ENCODE measurements at places on chromosomes 4 and X.

DNA sequence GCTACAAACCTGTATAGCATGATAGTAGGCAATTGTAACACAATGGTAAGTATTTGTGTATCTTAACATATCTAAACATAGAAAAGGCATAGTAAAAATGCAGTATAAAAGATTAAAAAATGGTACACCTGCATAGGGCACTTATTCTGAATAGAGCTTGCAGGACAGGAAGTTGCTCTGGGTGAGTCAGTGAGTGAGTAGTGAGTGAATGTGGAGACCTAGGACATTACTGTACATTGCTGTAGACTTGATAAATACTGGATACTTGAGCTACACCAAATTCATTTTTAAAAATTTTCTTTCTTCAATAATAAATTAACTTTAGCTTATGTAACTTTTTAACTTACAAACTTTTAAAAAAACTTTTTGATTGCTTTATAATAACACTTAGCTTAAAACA is 68.2 kb upstream of the MAML3 start:
- no peak for DNase-seq

GRCh38 chr4:166169111-166169510 is 296.1 kb downstream of the TLL1 start:
- DNase-seq = no peak

DNA sequence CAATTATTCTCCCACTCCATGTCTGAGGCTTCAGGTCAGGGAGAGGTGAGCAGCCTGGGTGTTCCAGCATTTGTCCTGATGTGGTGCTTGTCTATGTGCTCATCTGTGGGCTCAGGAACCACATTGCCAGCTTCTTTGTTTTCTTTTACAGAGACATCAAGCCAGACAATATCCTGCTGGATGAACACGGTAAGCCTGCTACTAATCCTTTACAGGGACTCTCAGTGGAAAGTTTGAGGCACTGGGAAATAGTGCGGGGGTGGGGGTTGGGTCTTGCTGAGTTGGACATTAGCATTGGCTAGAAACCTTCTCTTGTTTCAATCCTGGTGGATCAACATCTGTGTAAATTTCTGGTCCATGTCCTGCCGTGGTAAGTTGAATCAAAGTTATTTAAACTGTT is 310.3 kb downstream of the EVC2 start:
- no peak for DNase-seq

DNA sequence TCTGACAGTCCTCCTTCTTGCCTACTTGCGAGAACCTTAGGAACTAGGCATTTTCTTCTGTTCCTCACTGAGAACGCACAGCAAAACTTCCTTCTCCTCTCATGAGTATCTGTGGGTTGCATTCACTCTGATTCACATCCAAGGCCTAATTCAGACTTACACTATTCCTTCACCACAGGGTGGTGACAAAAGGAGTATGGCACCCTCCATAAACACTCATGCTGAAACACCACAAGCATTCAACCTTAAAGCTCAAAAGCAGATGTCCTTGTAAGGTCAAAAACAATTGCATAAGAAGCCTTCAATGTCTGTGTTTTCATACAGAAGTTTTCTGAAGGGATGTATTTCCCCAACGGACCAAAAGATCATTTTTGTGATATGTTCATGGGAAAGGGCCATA is 147.3 kb downstream of the CORIN start:
- no peak for DNase-seq

DNA sequence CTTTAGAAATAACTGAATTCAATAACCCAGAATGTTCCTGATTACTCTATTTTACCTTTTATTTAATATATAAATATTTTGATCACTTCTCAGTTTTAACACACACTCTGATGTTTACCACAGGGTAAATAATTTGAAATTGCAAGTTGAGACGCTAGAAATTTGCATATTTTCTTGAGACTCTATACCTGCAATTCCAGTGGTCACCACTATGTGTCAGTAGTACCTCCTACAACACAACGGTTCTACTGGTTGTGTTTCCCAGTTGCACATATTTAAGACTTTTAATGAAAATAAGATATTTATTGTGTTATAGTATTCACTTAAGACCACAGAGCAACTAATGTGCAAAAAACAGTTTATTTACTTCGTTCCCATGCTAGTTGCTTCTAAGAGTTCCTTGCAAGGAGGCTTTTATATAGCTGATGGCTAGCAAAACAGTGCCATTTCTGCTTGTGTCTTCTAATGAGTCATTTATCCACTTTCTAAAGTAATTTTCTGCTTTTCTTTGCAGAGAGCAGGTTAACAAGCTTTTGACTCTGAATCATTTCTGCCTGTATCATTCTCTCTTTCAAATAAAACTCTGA is 98.9 kb upstream of the PDLIM3 start:
- DNase-seq = no peak

DNA sequence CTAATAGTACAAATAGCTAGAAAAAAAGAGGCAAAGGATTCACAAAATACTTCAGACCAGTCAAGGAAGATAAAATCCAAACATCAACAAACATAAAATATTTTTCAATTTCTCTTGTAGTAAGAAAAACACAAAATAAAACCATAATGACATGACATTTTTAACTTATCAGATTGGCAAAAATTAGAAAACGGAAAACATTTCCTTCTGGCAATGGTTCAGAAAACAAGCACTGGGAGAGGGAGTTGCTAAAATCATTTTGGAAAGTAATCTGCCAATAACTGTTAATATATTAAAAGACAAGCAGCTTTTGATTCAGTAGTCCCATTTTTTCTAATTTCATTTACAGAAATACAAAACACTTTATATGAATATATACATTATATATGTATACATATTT is 26.1 kb downstream of the TKTL2 start:
- no peak for DNase-seq

DNA sequence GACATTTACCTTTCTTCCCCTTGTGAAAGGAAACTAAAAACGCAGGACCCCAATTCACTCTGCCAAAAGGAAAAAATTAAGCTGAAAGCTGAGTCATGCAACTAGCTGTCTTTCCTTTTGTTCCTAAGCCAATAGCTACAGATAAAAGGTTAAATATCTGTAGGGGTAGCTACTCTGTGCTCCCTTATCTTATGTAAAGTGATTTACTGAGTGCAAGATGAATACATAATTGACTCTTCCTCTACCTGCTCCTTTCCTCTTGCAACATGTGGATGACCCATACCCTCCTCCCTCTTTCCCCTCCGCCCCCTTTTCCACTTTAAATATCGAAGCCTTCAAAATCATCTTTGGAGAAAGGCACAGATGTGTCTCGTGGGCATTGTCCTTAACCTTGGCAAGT is 68.0 kb upstream of the ZNF157 start:
- no peak for DNase-seq

DNA sequence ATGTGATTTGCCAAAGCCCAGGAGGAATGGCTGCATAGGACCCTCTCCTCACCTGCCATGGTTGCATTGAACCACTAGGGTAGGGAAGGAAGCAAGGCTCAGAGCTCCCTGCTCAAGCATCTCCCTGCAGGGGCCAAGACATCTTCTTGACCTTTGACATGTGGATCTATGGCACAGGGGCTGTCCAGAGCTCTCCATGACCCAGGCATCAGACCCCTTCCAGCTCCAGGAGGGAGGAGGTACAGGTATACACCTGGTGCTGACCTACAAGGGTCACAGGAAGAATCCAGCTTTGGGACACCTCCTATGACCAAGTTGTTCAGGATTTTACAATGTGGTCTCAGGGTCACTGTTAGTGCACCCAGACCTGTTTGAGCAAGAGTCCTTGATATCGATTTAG is 23.2 kb upstream of the ASMTL start:
- DNase-seq = no peak

DNA sequence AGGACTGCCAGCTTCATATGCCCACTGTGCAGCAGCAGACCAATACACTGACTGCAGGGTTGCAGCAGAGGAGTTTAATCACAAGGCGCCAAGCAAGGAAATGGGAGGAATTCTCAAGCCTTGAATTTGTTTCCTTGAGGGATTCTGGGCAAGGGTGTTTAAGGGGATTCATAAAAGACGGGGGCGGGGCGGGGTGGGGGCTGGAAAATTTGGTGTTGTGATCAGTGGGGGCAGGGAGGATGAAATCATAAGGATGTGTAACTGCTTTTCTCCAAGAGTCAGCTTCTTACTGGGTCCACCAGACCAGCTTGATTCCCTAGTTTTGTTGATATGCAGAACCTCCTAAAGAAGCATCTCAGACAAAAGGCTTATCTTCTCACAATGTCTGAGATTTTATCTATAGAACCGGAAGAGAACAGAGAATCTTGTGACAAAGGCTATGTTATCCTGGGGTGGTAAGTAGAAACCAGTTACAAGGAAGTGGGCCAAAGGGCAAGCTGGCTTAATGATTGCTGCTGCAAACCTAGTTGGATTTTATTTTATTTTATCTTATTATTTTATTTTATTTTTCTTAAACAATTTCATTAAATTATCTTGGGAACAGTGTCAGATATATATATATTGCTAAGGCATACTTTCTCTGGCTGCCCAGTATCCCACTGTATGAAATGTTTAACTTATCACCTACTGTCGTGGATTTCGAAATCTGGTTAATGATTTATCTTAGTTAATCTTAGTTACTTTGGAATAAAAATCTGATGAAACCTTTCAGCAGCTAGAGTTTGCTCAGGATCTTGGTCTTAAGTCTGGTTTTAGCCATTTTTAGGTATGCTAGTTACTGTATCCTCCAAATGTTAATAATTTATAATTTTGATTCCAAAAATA is 276.4 kb downstream of the RPA4 start:
- no peak for DNase-seq

GRCh38 chrX:9494771-9495170 is 29.9 kb downstream of the TBL1X start:
- no peak for DNase-seq

- DNase-seq = no peak
These were observed 41.0 kb downstream of the PDK3 start for GRCh38 chrX:24506082-24506481.

GRCh38 chr4:65450899-65451298 is 219.4 kb downstream of the EPHA5 start:
- DNase-seq = no peak

- DNase-seq = no peak
These were observed 141.6 kb downstream of the SPATA18 start for GRCh38 chr4:52192721-52193135.

DNA sequence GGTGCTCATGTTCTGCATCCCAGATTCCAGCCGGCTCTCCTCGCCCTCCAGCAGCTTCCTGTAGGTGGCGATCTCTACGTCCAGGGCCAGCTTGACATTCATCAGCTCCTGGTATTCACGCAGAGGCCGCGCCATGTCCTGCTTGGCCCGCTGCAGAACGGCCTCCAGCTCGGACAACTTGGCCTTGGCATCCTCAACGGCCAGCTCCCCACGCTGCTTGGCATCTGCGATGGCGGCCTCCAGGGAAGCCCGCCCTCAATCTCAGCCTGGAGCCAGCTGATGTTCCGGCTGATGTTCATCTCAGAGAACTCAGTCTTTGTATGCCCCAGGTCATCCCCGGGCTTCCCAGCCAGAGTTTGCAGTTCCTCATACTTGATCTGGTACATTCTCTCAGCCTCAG is 431.8 kb upstream of the DIPK2B start:
- DNase-seq = no peak

DNA sequence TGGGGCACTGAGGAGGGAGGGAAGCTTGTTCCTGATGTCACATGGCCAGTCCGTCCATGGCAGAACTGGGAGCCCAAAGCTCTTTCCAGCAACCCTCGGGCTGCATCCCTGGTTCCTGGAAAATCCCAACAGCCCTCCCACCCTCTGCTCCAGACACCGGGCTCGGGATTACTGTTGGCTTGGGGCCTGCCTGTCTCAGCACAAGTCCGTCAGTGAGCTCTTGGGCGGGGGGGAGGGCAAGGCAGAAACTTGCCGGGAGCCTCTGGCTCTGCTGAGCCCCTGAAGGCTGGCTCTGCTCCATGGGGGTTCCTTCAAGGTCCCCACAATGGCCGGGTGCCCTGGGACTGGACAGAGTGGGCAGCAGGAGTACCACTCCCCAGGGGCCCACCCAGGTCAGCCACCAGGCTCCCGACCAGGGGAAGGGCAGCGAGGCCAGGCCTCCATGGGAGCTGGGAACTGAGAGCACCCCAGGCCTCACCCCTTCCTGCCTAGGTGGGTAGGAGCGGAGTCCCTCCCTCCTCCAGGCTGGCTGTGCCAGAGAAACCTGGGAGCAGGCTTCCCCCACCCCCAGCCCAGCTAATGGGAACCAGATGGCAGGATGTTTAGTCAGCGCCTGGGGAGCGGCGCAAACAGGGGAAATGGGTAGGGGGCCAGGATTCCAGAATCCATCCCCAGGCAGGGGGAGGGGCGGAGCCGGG is 6.4 kb upstream of the HAUS7 start:
- no peak for DNase-seq

GRCh38 chrX:15438332-15438731 is 54.1 kb upstream of the VEGFD start:
- DNase-seq = no peak

DNA sequence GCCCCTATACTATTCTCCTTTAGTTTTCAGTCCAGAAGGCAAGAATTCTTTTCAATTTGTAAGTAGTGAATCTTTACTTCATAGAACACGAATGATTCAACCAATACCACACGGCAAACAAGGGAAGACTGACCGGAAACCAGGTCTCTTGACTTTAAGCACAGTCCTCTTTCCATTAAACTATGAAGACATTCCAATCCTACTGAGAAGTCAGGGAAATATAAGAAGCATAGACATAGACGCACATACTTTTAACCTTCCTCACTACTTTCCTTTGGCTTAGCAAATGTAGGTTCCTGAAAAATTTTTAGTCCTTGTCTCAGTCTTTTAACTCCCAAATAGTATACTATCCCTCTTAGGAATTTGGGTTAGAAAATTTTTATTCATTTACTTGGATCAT is 9.1 kb downstream of the CHRDL1 start:
- no peak for DNase-seq

- DNase-seq = no peak
These were observed 52.9 kb upstream of the HPF1 start for GRCh38 chr4:169810325-169811323.

- no peak for DNase-seq
These were observed 79.0 kb downstream of the RTL9 start for GRCh38 chrX:110437686-110438085.

DNA sequence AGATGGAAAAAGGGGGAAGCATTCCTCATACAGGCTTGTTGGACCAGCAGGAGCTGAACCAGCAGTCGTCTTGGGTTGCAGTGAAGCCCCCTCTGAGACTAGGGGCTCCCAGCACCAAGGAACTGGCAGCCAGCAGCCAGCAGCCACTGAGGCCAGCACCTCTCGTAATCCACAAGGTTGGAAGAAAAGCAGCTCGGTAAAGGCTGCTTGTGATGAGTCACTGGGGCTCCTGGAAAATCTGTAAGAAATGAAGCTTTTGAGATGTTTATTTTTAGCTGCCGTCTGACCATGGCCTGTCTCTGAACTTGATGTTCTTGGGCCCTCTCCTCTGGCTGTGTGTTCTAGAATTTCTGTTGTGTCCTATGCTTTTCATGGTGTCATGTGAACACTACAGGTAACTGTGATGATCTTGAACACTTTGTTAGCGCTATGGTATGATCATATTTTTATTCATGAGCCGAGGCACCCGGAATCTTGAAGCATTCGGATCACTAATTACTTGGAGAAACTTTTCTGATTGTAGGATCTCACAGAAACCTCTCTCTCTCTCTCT is 18.6 kb downstream of the CLCN4 start:
- no peak for DNase-seq

- no peak for DNase-seq
These were observed 320.2 kb upstream of the GATB start for GRCh38 chr4:152081024-152081423.

- DNase-seq = no peak
These were observed 231.4 kb downstream of the PRDM5 start for GRCh38 chr4:120691106-120691505.

GRCh38 chrX:119236623-119237561 is 807 bp downstream of the PGRMC1 start:
- DNase-seq = no peak

GRCh38 chr4:105158837-105159236 is 12.2 kb downstream of the TET2 start:
- no peak for DNase-seq
